Hematopoietic multipotent progenitor cell treated with erythropoietin and hydrocortisone succinate and interleukin-3 and kit ligand, for 4 days (in vitro differentiated cells): ENCODE measurements at places on chromosomes 7 and 10.

DNA sequence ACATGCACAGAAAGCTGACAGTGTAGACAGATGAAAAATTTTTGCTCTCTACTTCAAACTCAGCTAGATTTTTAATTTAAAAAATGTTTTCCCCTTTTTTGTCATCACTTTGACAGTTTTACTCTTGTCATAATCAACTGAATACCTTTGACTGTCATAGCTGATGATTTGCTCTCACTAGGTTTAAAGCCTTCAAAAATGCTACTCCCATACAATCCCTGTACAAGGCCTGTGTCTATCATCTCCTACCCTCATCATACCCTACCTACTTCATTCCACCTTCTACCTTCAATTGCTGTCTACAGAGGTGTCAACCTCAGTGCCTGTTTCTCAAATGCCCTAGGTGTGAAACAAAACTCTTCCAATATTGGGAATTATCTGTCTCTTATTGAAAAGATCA is 230.3 kb downstream of the SEMA3A start:
- DNase-seq: no peak

DNA sequence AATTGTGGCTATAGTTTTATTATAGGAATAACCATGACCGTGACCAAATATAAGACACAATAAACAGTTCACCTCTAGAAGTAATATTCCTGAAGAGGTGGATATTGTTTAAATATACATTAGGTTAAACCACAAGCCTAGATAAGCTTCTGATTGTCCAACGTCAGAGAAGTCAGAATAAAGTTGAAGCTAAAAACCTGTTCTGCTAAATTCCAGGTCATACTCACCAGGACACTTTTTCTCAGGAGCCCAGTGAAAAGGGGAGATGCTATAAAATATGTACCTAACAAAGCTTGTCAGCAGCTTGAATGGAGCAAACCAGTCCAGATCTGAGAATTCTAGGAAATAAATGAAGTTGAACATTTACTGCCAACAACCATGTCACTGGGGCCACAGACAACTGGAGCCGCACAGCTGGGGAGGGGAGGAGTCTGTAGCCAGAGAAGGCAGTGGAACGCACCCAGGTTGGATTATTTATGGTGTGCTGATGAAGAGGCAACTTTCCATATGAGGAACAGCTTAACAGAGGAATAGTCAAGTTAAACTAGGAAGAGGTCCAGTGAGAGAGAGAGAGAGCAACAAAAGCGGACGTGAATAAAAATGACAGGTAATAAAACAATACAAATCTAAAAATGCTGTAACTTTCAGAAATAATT is 191.1 kb downstream of the ZNF438 start:
- DNase-seq: no peak

DNA sequence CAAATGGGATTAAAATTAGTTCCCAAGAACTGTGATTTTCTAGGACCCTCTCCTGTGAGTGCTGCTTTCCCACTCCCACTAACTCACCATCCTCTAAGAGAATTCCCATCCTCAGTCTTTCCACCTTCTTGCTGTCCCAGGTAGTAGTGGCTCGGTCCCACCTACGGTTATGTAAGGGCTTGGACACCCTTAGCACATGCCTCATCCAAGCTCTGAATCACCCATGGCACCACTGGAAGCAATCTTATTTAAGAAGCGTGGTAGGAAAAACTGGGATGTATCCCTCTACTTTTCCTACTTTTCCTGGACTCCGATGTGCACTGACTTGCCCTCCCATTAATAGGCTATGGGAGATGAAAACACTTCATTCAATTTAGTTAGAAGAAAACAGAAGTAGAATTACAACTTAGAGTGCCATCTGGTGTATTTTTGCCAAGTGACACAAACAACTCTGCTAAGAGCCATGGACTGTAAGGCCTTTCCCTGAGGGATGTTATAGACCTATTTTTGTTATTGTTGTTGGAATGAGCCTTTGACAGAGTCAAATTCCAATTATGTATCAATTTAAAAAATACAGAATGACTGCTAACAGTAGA is 13.7 kb upstream of the ANKRD22 start:
- DNase-seq: peak; percentile 64

DNA sequence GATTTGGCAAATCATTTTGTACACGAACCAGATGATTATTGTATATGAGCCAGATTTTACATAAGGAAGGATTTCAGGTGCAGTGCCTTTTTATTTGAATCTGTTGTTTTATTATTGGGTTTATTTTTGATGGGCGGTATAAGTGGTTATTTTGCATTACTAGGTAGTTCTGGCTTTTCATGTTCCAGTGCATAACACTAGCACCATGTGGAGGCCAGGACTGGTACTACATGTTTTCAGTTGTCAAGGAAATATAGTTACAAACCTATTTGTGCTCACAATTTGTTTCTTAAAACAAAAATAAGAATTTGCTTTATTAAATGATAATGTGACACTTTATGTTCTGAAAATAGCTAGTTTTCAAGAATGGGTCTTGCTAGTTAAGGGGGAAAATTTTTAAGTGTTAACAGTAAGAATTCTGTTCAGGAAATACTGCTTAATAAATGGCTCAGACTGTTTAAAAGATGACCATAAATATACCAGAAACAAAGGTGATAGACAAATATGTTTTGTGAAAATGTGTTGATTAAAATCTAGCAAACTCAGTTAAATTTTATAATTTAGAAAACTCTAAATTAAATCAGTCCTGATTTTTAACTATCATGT is 7.1 kb upstream of the SEMA3E start:
- DNase-seq: peak; percentile 58

GRCh38 chr7:37484426-37485073 is 35.9 kb upstream of the ELMO1 start:
- DNase-seq: no peak
